ENCODE measurements at places on chromosomes 2 and 18.

- DNase-seq: no peak
These were observed 130.9 kb upstream of the CNTNAP5 start for GRCh38 chr2:123894167-123894566.

DNA sequence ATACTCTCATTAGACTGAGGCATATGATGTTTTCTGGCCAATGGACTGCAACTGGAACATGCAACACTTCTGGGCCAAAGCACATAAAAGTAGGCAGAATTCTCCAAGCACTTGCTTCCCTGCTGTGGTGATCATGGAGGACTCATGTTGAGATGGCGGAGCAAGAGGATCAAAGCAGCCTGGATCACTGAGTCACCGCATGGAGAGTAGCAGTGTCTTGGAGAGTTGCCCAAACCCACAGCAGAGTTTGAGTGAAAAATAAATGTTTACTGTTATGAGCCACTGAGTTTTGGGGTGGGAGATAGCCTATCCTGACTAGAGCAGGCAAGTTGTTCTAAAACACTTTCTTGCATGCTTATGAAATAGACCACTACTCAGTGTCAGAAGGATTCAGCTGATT is 359.5 kb downstream of the ZNF521 start:
- DNase-seq: no peak

- DNase-seq: no peak
These were observed 202.1 kb upstream of the KYNU start for GRCh38 chr2:142675398-142675797.

DNA sequence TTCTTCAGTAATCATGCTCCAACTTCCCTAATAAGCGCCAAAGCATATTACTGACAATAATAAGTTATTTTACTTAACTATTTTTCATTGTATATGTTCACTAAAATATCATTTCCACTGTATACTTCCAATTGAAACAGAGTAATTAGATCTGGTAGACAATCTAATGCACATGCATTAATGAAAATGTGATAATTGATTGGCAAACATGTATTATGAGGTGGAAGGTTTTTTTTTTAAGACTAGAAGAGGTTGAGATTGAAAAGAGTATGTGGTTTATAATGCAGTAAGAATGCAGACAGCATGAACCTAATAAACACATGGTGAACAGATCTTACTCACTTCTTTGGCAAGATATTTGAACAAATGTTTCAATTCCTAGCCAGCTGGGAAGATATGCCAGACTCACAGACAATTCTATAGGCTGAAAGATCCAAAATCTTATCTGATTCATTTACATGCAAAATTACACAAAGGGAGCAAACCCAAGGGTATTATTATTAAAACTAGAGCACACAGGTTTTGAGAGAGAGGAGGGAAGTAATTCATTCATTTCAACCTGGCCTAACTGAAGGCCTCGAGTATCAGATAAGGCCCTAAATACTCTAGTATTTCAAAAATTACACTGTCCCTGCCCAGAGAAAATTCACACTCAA is 2.8 kb downstream of the NCKAP1 start:
- DNase-seq: no peak

DNA sequence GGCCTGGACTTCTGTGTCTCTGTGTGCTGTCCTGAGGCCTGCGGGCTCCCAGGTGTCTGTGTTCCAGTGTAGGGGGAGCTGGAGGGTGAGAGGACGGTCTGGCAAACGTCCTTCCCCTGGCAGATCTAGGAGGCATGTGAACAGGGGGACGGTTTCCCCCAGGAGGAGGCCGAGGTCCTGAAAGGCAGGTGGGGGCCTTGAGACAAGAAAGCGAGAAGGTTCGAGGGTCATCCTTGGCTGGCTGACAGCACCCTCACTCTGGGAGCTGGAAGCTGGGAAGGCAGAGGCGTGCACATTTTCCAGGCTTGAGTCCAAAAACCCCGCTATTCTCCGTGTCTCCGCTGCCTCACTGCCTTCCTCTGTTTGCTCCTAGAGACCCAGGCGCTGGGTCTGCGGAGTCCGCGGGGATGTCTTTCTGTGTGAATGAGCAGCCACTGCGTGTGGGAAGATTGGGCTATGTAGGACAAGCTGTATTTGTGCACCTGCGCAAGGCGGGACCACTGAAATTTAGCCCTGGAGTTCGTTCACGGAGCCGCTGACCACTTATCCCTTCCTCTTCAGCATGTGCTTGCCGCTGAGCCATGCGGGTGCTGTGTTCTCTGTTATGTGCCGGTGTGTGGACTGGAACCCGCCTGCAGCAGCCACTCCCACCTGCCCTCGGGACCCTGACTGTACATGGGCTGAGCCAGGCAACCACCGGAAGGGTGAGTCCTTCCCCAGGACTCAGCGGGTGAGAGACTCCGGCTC is 43.7 kb downstream of the TWIST2 start:
- no peak for DNase-seq

- peak; percentile 36 for DNase-seq
These were observed 49.4 kb downstream of the AGAP1 start for GRCh38 chr2:235543128-235543750.

DNA sequence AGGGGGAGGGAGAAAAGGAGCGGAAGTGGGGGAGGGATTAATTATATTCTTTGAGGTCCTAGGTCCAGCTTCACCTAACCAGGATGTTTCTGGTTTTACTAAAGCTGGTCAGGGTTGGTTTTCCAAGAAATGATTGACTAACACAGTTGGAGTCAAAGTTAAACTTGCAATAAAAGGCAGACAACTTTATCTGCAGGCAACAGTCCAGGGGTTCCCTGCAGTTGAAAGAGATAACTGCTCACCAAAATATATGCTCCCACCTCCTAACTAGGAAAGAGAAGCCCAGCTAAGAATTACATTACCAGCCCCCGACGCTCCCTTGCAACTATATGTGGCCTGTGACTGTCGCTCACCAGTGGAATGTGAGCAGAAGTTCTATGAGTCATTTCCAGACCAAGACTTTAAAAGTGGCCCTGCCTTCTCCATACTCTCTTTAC is 140.0 kb upstream of the PKDCC start:
- peak; percentile 49 for DNase-seq

- no peak for DNase-seq
These were observed 29.5 kb downstream of the RASGRP3 start for GRCh38 chr2:33505966-33506365.

GRCh38 chr2:127514485-127514884 is 11.8 kb downstream of the IWS1 start:
- no peak for DNase-seq

- no peak for DNase-seq
These were observed 48.2 kb downstream of the SLC66A3 start for GRCh38 chr2:11203480-11203879.

DNA sequence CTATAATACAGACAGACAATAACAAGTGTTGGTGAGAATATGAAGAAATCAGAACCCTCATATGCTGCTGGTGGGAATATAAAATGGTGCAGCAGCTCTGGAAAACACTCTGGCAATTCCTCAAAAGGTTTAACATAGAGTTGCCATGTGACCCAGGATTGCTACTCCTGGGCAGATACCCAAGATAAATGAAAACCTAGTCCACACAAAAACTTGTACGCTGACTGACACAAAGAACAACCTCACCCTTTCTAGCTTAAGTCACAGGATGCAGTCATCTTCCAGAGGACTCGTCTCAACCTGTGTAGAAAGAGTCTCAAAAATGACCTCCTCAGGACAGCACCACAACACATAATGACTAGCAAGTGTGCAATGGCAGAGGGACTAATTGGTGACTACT is 71.6 kb upstream of the ACAA2 start:
- no peak for DNase-seq

DNA sequence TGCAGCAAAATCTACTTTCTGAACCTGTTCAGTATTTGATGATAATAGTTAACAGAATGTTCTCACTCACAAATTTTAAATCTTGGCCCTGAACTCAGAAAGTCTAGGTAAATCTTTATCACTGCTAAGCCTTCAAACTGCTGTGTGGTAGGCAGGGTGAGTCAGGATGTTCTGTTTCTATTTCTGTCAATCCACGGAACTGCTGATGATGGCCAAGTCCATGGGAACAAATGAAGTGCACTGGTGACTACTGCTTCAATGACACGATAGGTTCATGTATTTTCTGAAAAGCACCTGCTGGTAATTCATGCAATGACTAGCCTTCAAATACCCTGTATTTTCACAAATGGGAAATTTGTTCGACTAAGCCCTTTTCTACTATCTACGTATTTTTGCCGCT is 14.2 kb downstream of the NIFK start:
- DNase-seq: no peak

GRCh38 chr18:23229472-23229871 is 94.2 kb downstream of the CABLES1 start:
- DNase-seq: no peak

- no peak for DNase-seq
These were observed 1480.0 kb downstream of the LRP1B start for GRCh38 chr2:140650825-140651224.

DNA sequence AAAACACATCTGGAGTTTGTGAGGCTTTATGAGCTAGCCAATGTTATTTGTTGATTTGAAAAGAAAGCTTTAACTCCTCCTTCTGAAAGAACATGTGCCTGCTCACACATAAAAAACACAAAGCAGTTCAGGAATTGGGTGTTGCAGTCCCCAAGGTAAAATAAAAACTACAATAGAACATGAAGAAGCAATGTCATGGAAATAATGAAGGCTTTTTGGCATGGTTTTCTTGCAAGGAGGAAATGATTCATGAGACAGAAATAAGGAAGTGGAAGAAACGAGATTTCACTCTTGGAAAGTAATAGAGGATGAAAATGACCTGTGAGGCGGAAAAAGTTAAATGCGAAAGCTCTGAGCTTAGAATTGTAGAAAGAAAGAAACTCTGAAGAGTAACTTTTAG is 81.1 kb downstream of the TRIB2 start:
- DNase-seq: no peak

All from mesendoderm (in vitro differentiated cells).